Retina (tissue), 1 donor: ENCODE measurements at places on chromosomes 4 and X.

DNA sequence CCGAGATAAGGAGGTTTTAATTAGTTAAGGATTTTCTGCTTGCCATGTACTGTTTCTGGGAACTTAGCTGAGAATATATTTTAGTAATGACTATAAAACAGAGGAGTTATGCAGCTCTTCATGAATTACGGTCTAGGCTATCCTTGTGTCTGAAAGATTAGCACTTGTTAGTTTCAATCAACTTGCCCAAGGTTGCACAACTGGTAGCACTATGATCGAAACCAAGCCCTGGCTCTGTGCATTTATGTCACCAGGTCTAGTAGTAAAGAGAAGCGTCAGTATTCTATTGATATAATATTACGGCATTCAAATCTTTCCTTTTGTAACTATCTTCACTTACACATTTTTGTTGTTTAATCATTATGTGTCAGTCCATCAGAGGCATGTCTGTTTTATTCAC lies 176.0 kb downstream of the TLL1 start:
- no peak for DNase-seq

DNA sequence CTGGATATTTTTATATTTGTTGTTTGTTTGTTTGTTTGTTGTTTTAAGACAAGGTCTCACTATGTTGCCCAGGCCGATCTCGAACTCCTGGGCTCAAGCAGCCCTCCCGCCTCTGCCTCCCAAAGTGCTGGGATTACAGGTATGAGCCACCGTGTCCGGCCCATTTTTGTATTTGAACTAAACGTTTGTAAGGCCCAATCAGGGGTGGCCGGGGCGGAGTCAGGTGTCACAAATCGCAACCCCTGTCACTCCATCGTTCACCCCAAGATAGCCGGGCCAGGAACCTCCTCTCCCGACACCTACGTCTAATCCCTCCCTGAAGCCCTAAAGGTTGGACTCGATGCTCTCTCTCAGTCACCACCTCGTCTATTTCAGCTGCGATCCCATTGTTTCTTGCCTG lies 722 bp upstream of the EFHC2 start:
- DNase-seq = peak; percentile 35

DNA sequence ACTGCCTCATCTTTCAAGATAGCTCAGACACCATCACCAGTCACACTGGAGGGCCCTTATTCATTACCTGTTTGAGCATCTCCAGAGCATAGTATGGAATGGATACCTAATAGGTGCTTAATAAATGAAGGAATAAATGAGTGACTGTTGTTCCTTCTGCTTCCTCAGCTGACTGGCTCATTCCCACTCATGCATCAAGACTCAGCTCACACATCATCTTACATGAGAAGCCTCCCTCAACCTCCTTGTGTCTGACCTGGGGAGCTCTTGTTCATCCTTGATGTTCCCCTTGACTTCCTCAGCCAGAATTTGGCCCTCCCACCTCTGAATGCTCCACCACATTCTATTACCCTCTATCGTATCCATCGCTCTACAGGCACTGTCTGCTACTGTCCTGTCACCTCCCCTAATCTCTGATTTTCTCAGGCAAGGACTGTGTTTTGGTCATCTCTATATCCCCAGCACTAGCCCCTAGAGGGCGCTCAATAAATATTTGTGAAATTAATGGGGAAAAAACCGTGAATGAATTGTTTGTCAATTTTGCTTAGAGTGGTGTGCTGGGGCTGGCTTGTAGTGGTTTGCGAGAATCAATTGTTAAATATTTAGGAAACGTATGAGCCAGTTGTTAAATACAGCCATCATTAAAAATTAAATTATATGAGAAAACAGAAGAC lies 88.3 kb downstream of the NHSL2 start:
- peak; percentile 28 for DNase-seq

DNA sequence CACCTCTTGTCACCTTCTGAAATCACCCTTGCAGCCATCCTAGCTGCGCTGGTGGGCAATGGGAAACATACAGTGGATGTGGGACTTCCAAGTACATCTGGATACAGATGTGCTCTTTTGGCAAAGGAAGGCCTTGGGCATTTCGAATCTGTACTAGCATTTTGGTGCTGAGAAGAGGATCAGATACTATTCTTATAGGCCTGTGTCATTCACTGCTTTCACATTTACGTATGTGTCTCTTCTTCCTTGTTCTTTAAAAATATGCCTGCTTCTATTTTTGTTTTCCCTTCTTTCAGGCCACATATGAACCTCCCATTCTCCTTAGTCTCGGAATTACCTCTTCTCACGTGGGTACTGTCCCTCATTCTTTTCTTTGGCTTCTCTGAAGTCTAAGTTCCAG lies 53.1 kb downstream of the EFNB1 start:
- no peak for DNase-seq

DNA sequence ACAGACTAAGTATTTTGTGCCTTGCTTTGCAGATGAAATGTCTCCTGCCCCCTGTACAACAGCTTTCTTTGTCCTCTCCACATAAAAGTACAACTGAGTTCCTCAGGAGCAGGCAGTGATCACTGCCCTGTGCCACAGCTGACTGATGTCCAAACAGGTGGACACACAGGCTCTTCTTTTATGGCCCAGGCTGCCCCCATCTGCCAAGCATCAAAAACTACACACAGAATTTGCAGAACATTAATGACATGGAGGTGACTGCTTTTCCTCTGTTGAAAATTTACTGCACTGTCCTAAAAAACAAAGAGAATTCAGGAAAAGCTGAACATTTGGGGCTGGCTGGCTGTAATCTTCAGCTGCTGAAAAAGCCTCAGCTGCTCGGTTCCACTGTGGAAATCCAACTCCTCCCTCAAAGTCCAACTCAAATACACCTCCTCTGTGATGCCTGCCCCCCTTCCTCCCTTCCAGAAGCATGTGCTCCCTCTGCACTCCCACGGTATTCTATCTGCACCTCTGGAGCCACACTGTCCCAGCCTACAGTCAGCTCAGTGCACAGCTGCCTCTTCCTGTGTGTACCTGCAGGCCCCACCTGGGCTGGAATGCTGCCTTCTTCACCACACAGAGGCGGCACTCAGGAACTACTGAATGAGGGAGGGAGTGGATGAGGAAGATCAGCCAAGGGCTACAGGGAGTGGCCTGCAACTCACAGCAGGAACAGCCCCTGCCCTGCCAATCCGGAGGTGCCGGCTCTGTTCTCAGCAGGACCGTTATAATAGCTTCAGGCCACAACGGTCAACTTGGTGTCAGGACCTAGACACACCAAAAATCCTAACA lies 10.3 kb downstream of the AFAP1 start:
- DNase-seq = no peak
